ENCODE measurements at places on chromosomes 5 and 9. TPM values are rescaled to one million over a fixed set of nuclear protein-coding genes. Genes with fewer than 3 reads are reported as not detected.

The SLC6A3 gene
- not detected for total RNA-seq

The GBA2 gene
- 34.4 TPM for total RNA-seq

- DNase-seq: peak; percentile 90
Observed at GRCh38 chr9:124818431-124819281, 34.6 kb upstream of the WDR38 start.

The ZNG1C gene
- 16.1 TPM for total RNA-seq

- DNase-seq: no peak
Observed at GRCh38 chr9:135247227-135247930, 159.9 kb downstream of the OLFM1 start.

- no peak for DNase-seq
Observed at GRCh38 chr5:587403-587802, 24.7 kb upstream of the CEP72 start.

GRCh38 chr9:125749287-125749935 lies 2.2 kb downstream of the PBX3 start:
- DNase-seq: no peak

The ADRB2 gene
- total RNA-seq: 5.1 TPM

GRCh38 chr5:151101151-151101550 lies 20.3 kb upstream of the TNIP1 start:
- no peak for DNase-seq

DNA sequence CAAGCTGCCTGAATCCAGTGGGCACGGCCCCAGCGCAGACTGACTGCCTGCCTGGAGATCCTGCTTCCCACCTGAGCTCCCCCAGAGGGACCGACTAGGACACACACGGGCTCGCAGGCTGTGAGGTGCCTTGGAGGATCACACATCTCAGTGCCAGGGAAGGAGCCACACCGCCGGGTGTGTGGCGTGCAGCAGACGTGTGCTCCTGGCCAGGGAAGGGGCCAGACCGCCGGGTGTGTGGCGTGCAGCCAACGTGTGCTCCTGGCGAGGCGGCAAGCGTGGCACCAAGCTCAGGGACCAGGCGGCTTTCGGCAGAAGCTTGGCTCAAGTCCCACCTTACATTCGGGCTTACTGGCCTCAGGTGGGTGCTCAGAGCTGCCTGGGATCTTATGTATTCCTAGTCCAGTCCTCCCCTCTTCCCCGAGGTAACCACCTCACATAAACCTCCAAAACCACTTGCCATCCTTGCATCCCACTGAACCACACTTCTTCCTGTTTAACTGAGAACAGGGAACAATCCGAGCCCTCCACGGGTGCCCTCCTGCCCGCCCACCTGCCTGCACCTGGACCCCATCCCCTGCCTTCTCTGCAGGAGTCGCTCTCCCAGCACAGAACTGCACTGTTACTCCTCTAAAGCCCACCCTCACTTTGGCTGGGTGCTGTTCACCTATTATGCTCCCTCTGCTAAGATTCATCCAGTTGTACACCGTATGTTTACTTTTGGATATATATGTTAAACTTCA lies 22.4 kb upstream of the MRNIP start:
- DNase-seq: no peak

The SLC34A3 gene
- total RNA-seq: 0.62 TPM

- DNase-seq: no peak
Observed at GRCh38 chr5:92674321-92674720, 906.7 kb downstream of the NR2F1-AS1 start.

The DPYSL3 gene
- total RNA-seq: 16.4 TPM

The PNPLA7 gene
- 1.3 TPM for total RNA-seq

- DNase-seq: peak; percentile 41
Observed at GRCh38 chr5:94754824-94755223, 136.4 kb downstream of the SLF1 start.

GRCh38 chr5:150401076-150401375 lies 11.7 kb downstream of the CD74 start:
- no peak for DNase-seq

DNA sequence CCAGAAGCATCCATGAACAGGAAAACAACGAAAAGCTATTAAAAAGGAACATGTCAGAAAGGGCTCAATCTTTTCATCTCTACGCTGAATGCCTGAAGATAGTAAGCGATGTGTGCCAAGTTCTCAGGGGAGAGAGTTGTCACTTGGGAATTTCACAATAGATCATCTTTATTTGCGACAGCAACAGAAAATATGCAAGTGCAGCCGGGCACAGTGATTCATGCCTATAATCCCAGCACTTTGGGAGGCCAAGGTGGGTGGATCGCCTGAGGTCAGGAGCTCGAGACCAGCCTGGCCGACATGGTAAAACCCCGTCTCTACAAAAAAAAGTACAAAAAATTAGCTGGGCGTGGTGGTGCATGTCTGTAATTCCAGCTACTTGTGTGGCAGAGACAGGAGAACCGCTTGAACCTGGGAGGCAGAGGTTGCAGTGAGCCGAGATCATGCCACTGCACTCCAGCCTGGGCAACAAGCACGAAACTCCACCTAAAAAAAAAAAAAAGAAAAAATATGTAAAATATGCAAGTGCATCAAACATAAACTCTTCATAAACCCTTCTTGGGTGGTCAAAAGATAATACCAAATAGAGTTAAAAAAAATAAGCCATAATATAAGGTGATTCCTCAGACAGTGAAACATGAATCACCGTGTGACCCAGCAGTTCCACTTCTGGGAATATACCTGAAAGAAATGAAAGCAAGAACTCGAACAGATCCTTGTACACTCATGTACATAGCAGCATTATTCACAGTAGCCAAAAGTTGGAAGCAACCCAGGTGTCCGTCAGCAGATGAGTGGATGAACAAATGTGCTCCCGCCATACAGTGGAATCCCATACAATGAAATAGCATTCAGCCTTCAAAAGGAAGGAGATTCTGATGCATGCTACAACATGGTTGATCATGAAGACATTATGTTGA lies 16.2 kb downstream of the SFXN1 start:
- no peak for DNase-seq

DNA sequence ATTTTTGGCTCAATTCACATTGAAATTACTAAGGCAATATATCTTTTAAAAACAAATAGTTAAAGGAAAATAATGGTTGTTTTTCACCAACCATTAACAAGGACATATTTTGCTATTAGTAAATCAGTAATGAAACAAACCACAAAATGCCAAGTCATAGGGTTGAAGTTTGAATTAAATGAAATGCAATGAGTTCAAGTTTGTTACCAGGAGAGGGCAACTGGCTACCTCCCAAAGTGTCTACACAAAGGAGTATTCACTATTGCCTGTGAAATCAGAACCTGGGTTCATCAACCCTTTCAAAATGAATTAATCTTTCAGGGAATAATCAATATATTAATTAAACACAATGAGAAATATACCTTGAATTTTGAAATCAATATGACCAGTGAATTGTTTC lies 138.4 kb upstream of the DMRTA1 start:
- peak; percentile 11 for DNase-seq

DNA sequence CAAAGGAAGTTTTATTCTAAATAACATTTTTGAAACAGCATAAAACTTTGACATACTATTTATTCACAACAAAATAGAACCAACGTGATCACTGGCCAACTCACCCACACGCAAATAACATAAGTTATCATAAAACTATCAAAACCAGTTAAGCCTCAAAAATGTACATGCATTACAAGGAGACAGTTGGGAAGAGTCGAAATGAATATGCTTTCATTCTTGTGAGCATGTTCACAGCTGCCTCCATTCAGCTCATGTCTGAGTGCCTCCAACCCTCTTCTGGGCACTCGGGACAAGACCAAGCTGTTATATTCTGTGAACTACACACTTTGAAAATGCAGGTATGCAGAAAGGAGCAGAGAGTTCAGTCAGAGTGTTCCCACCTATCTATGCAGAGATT lies 284.9 kb downstream of the BNC2 start:
- DNase-seq: no peak

The ASTN2 gene
- total RNA-seq: 25.3 TPM

GRCh38 chr9:116280529-116280928 lies 126.9 kb downstream of the PAPPA start:
- DNase-seq: no peak

DNA sequence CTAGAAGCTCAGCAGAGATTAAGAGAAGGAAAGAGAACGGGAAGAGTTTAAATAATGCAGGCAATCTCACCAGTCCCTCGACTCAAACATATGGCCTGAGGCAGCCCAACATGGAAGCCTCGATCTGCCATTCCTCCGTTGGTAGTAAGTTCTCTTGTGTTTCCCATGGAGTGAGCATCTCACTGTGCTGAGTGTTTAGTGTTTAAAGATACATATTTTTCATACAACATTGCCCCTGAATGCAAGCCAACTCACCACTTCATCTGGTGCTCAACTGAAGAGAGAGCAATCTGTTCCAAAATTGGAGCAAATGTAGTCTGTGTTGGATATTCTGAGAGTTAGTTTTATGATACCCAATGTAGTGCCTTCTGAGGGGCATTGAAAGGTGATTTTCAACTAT lies 171.5 kb upstream of the ATP10B start:
- no peak for DNase-seq

DNA sequence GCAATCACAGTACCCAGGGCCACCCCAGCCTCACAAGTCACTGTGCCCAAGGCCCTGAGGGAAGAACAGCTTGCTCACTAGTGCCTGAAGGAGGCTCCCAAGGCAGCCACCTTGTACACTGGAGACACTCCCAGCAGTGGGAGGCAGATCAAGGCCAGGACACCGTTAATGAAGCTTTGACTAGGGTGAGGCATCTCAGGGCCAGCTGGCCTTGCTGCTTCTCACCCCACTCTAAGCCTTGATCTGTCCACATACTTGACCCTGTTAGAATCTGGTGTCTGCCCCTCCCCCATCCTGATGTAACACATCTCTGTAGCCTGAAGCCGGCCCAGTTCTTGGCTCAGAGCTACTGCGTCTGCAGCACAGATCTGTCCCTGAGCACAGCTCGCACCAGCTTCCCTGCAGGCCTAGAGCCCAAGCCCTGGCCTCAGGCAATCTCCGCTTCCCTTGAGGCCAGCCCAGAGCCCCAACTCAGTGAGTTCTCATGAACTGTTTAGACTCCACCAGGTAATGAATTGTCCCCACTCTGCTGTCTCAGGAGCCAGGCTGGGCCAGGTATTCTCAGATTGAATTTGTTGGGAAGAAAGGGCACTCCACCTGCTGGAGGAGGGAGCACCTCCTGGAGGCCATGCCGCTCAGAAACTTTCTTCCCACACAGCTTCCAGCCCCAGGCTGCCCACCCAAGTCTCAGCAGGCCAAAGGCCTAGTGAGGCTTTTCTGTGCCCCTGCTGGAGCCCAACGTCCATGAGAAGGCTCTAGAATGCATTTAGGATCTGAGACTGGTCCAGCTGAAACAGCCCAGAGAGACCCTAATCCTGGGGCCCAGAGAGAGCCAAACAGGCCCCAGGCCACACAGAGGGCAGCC lies 13.4 kb upstream of the JADE2 start:
- peak; percentile 44 for DNase-seq

DNA sequence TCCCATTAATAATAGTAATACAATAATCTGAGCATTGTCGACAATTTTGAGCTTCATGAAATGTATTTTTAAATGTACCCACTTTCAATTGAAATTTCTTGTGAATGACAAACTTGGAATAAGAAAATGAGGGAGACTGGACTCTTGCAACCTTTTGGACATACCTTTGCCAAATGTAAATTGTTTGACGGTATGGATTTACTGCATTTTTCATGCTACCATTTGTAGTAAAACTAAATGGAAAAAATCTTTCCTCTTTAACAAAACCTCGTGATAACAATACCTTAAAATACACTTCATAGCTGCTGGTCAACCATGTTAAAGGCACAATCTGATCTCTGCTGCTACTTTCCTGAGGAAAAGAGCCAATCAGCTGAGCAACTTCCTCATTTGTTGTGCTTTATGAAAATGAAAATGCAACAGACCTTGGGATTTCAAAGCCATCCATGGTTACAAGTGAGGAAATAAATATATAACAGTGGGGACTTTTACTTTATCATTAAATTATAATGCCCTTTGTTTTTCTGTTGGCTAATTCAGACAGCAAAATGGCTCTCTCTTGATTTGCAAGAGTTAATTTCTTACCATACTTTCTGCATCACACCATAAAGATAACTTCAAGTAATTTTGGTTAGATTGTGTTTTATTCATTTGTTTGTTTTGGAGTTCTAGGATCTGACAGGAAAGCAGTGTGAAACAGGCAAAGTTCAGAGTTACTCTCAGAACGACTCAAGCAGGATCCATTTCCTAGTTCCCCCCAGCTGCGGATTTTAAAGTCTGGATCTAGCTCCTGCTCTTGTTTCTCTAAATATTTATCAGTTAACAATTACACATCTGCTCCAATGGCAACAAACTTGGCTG lies 1.1 kb downstream of the ALDH1A1 start:
- peak; percentile 50 for DNase-seq

The FAM151B gene
- total RNA-seq: 12.0 TPM

DNA sequence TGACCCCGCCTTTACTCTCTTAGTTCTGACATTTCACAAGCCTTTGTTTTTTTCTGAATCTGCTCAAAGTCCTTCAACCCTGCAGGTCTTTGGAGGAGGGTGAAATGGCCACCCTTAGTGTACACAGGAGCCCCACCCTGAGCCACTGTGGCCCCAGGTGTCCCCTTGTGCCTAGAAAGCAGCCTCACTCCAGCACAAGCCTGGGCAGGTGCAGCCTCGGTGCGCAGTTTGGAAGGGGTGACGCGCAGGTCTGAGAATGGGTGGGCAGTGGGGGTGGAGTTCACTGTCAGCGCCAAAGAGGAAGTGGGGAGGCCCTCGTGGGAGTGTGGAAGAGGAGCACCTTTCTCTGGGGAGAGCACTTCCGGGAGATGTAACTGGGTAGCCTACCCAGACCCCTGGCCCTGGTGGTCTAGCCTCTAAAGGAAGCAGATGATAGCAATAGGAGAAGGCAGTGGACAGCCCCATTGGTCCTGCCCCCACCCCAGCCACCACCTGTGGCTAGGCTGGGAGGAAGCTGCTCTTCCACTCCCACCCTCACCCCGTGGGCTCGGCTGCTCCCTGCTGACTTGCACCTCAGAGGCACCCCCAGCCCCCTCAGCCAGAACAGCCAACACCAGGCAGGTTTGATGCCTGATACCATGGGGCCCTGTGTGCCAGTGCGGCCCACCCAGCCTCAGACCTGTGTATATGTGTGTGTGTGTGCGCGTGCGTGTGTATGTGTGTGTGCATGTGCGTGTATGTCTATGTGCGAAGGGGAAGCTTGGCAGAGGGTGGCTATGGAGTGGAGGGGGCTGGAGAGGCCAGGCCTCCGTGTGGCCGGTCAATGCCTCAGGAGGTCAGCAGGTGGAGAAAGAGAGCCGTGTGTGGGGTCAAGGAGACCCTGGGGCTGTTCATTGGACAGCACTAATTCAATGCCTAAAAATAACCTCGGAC lies 16.8 kb upstream of the DAB2IP start:
- peak; percentile 47 for DNase-seq

GRCh38 chr9:117487555-117488175 lies 72.8 kb upstream of the ASTN2 start:
- DNase-seq: peak; percentile 82

The SPIN1 gene
- 67.2 TPM for total RNA-seq

DNA sequence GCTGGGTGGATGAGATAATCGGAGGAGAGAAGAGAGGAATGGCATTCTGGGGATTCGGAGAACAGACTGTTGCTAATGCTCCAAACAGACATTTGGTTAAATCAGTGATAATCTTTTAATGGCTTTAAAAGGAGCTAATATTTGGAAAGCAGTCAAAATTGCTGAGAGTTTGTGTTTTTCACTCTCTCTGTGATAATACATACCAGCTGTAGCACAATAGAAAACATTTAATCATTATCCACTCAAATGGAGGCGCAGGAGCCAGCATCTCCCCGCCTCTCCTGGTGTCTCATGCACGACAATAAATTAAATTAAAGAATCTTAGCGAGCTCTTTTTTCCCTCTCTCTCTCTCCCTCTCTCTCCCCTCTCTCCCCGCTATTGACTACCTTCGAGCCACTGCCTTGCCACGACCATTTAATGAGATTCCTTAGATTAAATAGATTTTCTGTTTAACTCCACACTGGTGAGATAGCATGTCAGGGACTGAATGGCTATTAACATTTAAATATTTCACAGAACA lies 268.6 kb upstream of the MVB12B start:
- no peak for DNase-seq

The SLIT3 gene
- not detected for total RNA-seq

Measured in myocyte (in vitro differentiated cells).